ENCODE measurements at places on chromosomes 7 and 10. TPM values are rescaled to one million over a fixed set of nuclear protein-coding genes. Genes with fewer than 3 reads are reported as not detected.

GRCh38 chr10:90213346-90213745, 512.0 kb downstream of the KIF20B start:
- H3K27me3 ChIP-seq = no peaks in the 10 kb centered on the region
- H3K4me3 ChIP-seq = no peak overlapping the region
- no peak for DNase-seq
- no peaks in the 10 kb centered on the region for H3K4me1 ChIP-seq
- no peaks in the 10 kb centered on the region for H3K36me3 ChIP-seq

- H3K36me3 ChIP-seq = no peaks in the 10 kb centered on the region
- H3K27me3 ChIP-seq = no peaks in the 10 kb centered on the region
- no peak overlapping the region for H3K4me3 ChIP-seq
- DNase-seq = no peak
Measured at GRCh38 chr7:8567626-8568025, 134.2 kb downstream of the NXPH1 start.

DNA sequence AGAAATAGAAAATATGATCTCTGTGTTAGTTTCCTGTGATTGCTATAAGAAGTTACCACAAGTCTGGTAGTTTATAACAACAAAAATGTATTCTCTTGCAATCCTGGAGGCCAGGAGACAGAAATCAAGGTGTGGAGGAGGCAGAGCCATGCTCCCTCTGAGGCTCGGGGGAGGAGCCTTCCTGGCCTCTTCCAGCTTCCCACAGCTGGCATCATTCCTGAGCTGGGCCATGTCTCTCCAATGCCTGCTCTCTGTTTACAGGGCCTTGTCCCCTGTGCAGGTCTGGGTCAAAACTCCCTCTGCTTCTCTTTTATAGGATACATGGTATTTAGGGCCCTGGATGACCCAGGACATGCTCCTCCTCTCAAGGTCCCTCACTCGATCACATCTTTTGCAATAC, 81.3 kb upstream of the RET start:
- no peak overlapping the region for H3K4me3 ChIP-seq
- H3K27ac ChIP-seq = no peak overlapping the region
- H3K36me3 ChIP-seq = no peaks in the 10 kb centered on the region
- no peaks in the 10 kb centered on the region for H3K27me3 ChIP-seq

DNA sequence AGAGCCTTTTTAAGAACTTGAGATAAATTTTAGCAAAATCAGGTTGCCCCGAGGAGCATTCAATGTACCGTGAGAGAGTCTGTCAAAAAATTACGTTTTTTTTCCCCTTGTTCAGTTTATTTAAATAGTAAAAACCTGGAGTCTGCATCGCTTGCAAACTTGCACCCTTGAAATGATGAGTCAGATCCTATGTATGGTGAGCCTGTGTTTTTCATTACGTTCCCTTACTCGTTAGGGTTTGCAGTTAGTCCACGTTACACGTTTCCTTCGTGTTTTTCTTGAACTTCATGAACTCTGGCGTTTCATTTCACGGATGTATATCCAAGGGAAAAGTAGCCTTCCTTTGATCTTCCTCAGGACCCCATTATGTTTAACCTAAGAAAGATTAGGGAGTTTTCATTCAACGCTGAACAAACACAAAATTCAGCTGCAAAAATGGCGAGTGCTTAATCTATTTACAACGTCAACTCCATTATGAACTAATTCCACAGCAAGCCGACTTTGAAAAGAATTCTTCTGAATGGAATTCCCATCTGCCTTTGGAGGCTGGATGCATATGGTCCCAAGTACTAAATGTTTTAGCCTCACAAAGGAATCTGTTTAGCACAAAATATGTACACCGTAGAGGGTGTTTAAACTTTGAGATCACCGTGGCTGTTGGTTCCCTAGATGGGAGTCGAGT, 182.4 kb downstream of the MYOF start:
- H3K4me1 ChIP-seq = no peaks in the 10 kb centered on the region
- H3K36me3 ChIP-seq = no peaks in the 10 kb centered on the region
- no peak overlapping the region for H3K4me3 ChIP-seq
- DNase-seq = no peak
- H3K27me3 ChIP-seq = peaks cover 2% of the 10 kb centered on the region

- H3K4me1 ChIP-seq = no peaks in the 10 kb centered on the region
- H3K27ac ChIP-seq = no peak overlapping the region
- no peak for DNase-seq
- H3K27me3 ChIP-seq = no peaks in the 10 kb centered on the region
- no peaks in the 10 kb centered on the region for H3K36me3 ChIP-seq
Measured at GRCh38 chr10:61330669-61331068, 122.5 kb downstream of the TMEM26 start.

- H3K4me3 ChIP-seq = no peak overlapping the region
- no peaks in the 10 kb centered on the region for H3K36me3 ChIP-seq
- no peak overlapping the region for H3K27ac ChIP-seq
- DNase-seq = no peak
- H3K27me3 ChIP-seq = no peaks in the 10 kb centered on the region
- H3K4me1 ChIP-seq = no peaks in the 10 kb centered on the region
Measured at GRCh38 chr10:67302701-67303100, 376.9 kb downstream of the LRRTM3 start.

GRCh38 chr7:158108646-158109293, 478.9 kb downstream of the PTPRN2 start:
- no peaks in the 10 kb centered on the region for H3K27me3 ChIP-seq
- H3K4me3 ChIP-seq = no peak overlapping the region
- no peaks in the 10 kb centered on the region for H3K4me1 ChIP-seq
- DNase-seq = no peak

DNA sequence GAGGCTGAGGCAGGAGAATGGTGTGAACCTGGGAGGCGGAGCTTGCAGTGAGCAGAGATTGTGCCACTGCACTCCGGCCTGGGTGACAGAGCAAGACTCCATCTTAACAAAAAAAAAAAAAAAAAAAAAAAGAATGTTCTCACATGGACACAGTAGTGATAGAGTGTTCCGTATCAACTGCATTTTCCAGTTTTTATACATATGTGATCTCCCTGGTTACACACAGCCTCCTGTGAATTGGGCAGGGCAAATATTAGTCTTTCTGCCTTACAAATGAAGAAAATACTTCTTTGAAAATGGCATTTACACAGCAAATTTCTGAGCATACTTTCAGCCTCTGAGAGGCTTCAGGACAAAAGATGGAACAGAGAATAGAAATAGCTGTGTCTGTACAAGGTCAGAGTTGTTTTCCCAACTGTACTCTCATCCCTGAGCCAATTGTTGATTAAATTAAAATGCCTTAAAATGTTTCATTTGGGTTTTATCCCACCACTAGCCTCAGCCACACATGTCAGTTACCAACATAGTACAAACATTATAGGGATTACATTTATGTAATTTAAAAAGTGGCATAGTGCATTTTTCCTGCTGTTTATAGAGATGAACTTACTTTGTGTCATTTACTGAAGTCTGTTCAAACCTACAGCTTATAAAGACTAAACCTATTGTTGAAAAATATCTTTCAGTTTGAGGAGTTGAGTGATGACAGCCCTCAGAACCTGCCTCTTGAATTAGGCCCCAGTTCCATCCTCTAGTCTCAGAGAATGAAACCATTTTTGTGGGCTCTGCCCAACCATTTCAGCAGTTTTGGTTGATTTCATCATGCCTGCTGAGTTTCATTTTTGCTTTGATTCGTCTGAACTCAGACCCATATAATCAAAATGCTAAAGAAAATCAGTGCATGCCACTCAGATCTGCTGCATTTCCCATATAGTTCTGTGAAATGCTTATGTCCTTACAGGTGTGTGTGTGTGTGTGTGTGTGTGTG, 609.4 kb upstream of the C7orf33 start:
- H3K4me1 ChIP-seq = no peaks in the 10 kb centered on the region
- H3K36me3 ChIP-seq = no peaks in the 10 kb centered on the region
- no peak for DNase-seq
- H3K27me3 ChIP-seq = no peaks in the 10 kb centered on the region
- H3K27ac ChIP-seq = no peak overlapping the region

DNA sequence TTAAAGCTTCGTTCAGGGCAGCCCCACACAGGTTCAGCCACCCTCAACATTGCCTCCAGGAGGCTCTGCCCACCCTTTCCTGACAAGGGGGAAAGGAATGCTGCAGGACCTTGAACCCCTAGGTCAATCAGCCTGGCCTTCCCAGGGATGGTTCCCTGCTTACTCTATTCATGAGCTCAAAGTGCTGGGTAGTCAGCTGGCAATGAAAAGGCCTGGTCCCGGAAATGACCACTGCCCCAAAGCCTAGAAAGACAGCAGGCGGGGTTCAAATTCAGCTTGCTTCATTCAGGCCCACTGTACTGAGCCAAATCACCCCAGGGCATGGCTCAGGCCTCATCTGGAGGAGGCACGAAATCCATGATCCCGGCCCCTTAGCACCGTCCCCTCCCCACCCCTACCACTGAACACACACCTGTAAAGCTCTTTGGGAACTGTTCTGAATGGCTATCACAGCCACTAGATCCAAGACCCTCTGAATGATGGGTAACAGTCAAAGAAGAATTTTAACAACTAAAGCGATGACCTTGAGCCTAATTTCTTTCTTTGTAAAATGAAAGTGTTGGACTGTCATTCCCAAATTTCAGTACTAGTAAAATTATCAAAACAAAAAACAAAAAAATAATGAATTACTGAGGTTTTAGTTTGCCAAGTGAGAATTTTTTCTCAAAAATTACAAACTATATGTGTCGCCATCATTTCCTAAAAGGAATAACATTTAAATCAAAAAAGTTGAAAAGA, 1.0 kb downstream of the URGCP start:
- H3K4me1 ChIP-seq = peaks cover 5% of the 10 kb centered on the region
- no peaks in the 10 kb centered on the region for H3K36me3 ChIP-seq
- peaks cover 5% of the 10 kb centered on the region for H3K27me3 ChIP-seq
- no peak for DNase-seq

DNA sequence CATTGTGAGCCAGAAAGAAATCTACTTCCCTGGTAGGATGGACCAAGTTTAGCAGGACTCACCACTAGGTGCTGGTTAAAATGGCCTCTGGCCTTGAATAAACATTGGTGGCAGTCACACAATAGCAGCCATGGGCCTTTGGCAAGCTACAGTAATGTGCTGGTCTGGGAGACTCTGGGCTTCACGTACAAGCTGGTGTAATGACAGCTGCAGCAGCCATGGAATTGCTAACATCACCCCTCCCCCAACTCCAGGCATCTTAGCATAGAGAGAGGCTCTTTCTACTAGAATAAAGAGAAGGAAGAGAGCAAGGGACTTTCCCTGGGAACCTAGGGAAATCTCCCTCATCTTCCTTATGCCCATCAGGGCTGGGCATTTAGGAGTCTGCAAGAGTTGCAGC, 205.1 kb upstream of the SEMA3A start:
- no peak for DNase-seq
- no peaks in the 10 kb centered on the region for H3K27me3 ChIP-seq
- H3K36me3 ChIP-seq = no peaks in the 10 kb centered on the region
- no peak overlapping the region for H3K4me3 ChIP-seq

DNA sequence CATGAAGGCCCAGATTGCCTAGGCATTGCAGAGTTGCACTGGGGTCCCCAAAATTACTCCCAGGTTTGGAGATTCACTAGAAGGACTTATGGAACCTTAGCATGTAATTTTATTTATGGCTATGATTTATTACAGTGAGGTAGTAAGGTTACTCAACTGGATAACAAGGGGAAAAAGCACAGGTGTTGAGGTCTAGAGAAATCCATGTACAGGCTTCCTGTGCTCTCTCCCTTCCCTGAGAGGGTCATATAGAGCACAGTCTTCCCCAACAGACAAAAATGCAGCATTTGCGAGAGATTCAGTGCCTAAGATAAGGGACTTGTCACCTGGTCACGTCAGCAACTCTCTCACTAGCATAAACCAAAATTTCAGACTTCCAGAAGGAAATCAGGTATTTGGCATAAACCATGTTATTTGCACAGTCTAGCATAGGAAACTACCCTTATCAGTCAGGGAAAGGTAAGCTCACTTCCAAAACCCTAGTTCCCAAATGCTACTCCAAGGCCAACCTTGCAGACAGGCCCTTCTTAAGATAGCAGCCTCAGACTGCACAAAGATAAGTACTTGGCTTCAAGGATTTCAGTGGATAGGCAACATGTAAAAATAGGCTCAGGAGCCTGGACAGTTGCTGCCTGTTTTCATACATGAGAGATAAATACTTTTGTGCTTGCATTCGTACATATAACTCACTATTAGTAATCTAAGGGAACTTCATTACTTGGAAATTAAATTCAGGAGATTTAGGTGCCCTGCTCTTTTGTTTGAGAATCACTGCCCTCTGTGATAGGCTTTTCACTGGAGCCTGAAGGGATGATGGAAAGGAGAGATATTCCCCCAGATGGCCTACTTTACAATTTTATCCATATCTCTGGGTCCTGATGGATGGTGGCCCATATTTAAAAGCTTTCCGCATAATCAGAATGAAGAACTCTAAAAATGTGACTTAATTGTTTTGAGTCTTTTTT, 378.4 kb upstream of the LRGUK start:
- DNase-seq = no peak
- H3K27me3 ChIP-seq = no peaks in the 10 kb centered on the region
- H3K36me3 ChIP-seq = no peaks in the 10 kb centered on the region
- no peak overlapping the region for H3K27ac ChIP-seq
- no peak overlapping the region for H3K4me3 ChIP-seq
- H3K4me1 ChIP-seq = no peaks in the 10 kb centered on the region

- H3K4me3 ChIP-seq = no peak overlapping the region
- no peaks in the 10 kb centered on the region for H3K36me3 ChIP-seq
- no peak for DNase-seq
- H3K4me1 ChIP-seq = no peaks in the 10 kb centered on the region
Measured at GRCh38 chr10:48931188-48931587, 8.5 kb downstream of the LRRC18 start.

DNA sequence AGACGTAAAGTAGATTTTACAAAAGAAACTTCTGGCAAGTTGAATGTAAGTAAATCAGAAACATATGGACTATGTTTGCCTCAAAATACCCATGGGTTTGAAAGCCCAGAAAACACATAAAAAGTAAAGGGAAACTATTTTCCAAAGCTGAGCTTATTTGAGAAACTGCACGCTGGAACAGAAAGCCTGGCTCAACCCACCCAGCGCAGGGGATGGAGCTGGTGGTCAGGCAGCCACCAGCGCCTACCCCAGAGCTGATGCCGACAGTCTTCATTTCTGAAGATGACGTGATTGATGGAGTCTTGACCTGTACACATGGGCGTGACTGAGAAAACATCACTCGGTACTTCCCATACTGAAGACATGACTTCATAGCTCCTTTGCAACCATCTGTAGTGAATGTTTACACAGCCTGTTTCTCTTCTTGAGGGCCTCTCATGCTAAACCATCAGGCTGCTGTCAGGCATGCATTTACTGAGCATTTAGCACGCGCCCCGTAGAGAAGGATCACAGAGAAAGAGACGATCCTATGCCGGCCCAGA, 232.6 kb upstream of the AUTS2 start:
- no peak for DNase-seq
- no peaks in the 10 kb centered on the region for H3K4me1 ChIP-seq
- peak overlapping the region; percentile 49 for H3K27ac ChIP-seq
- H3K36me3 ChIP-seq = no peaks in the 10 kb centered on the region
- no peaks in the 10 kb centered on the region for H3K27me3 ChIP-seq

Gene FAM25C
- total RNA-seq = 0.57 TPM

Gene CD36
- total RNA-seq = 42.8 TPM

Gene GIMAP4
- 68.5 TPM for total RNA-seq

Gene PDIA4
- total RNA-seq = 93.1 TPM

Gene CRYGN
- total RNA-seq = 1.2 TPM

Gene FZD1
- 1.4 TPM for total RNA-seq

Data from thymus (tissue), 14 donors.